ENCODE measurements at places on chromosomes 3 and 15. TPM values are rescaled to one million over a fixed set of nuclear protein-coding genes. Genes with fewer than 3 reads are reported as not detected.

The THSD4 gene
- 0.99 TPM for total RNA-seq

The GRAMD2A gene
- 0.77 TPM for total RNA-seq

The LRTM1 gene
- total RNA-seq = not detected

DNA sequence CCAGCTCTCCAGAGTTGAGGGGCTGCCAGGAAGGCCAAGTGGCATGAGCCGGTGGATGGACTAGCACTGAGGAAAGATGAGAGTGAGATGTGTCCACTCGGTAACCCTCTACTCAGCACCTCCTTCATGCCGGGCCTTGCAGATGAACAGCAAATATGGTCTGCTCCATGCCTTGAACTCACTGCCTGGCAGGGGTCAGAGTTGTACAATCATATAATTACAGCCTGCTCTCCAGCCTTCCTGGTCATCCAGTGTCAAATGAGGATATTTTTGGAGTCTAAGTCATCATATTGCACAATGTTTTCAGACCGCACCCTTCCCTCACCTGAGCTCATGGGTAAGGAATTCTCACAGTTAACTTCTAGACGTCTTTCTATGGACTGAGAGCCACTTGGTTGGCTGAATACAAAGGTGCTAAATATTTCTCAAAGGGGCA lies 4.9 kb downstream of the MGLL start:
- peak; percentile 74 for DNase-seq

- DNase-seq = no peak
Measured at GRCh38 chr3:53111822-53112221, 18.4 kb downstream of the RFT1 start.

Data from astrocyte (in vitro differentiated cells and primary cell).